ENCODE measurements at places on chromosomes 3 and 15. TPM values are rescaled to one million over a fixed set of nuclear protein-coding genes. Genes with fewer than 3 reads are reported as not detected.

VPS13C gene
- 32.1 TPM for total RNA-seq

HYKK gene
- total RNA-seq = 4.0 TPM

TARS3 gene
- total RNA-seq = 6.6 TPM

NEK10 gene
- 4.4 TPM for total RNA-seq

IMPG2 gene
- 0.20 TPM for total RNA-seq
